ENCODE measurements at places on chromosomes 16 and 17.

GRCh38 chr17:282000-282911, 70.4 kb downstream of the RPH3AL start:
- no peak for DNase-seq

- no peak for DNase-seq
These were observed 11.3 kb upstream of the ABCA10 start for GRCh38 chr17:69239611-69240600.

GRCh38 chr16:8594149-8594666, 3.9 kb upstream of the TMEM114 start:
- DNase-seq: no peak

- DNase-seq: peak; percentile 32
These were observed 631 bp downstream of the EVI2A start for GRCh38 chr17:31320791-31321190.

DNA sequence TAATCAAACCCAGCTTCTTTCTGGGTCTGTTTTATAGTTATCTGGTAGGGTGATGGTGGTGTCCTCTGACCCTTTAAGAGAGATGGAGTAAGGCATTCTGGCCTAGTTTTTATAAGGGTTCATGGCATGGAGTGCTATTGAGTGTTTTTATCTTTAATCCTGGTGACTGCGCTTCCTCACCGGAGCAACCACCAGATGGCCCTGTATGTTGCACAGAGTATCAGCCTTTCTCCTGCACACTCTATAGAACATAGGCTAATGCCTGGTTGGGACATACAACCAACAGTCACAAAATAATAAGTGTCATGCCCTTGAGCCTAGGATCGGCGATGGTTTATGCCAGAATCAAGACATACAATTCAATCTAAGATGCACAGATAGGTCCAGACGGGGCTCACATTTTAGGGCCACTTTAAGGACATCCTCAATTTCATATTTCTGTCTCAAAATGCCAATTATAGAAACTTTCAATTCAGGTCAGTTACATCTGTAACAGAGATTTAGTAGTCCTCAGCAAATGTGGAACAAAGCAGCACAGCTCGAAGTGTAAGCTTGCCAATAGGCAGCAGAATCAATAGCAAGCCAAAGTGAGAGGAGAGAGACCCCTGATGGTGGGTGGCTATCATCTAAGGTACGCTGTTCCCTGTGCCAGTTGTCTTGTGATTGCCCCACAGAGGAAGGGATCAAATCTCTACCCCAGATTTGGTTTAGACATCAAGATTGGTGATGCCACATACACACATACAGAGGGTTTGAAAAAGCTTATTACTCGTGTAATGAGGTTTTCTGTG, 37.2 kb upstream of the HOXB9 start:
- DNase-seq: no peak

DNA sequence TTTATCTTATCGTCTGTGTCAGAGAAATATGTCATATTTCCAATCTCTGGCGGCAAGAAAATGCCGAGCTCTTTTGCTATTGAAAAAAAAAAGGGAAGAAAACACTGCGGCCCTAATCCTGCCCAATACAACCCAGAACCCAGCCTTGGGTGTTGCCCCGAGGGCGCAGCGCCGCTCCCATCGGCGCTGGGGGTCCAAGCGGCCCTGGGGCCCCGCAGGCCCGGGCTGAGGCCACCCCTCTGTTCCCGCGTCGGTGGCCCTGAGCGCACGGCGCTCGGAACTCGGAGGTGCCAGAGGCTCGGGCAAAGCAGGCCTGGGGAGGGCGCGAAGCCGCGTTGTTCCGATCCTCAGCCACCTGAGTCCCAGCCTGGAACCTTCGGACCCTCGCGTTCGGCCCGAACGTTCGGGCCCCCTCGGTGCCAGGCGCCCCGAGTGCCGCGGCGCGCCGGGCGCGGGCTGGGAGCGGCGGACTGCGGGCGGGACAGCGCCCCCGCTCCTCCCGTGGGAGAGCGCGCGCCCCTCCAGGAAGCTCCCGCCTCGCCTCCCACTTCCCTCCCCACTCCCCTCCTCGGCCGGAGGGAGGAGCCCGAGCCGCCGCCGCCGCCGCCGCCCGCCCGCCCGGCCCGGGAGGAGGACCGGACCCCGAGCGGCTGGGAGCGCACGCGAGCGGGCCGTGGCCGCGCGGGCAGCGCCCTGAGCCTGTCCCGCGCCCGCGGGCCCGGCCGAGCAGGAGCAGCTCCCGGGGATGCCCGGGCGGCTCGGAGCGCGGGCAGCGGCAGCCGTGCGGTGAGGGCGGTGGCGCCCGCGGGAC, at the start of gene CPNE2:
Gene CPNE2, plus strand, starts transcription at position 609 of the 811 bp plus-strand sequence. CDS start 18,160 bp downstream, outside the sequence.
- peak; percentile 61 for DNase-seq

- no peak for DNase-seq
These were observed 52.5 kb upstream of the ENPP7 start for GRCh38 chr17:79678091-79678735.

DNA sequence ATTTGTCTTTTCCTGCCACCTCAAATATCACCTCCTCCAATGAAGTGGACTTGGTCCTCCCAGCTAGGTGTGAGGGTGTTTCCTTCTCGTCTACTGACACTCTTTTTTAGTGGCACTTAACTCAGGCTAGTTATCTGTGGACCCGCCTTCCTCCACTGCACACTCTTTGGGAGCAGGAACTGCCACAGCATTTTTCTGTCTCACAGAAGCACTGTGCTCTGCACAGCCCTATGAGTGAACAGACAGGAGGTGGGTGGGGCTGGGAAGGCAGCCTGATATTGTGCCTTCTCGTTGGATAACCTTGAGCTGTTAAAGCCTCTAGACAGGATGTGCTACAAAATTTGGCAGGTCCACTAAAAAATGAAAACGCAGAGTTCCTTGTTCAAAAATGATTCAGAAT, 31.9 kb upstream of the HOXB13 start:
- no peak for DNase-seq

- DNase-seq: no peak
These were observed 670.1 kb upstream of the CA10 start for GRCh38 chr17:52828621-52829020.

- DNase-seq: no peak
These were observed 374.5 kb upstream of the MON1B start for GRCh38 chr16:76816475-76816874.

GRCh38 chr17:41824086-41824485, 11.3 kb downstream of the FKBP10 start:
- no peak for DNase-seq

GRCh38 chr16:72285324-72285723, 113.4 kb upstream of the PMFBP1 start:
- no peak for DNase-seq

DNA sequence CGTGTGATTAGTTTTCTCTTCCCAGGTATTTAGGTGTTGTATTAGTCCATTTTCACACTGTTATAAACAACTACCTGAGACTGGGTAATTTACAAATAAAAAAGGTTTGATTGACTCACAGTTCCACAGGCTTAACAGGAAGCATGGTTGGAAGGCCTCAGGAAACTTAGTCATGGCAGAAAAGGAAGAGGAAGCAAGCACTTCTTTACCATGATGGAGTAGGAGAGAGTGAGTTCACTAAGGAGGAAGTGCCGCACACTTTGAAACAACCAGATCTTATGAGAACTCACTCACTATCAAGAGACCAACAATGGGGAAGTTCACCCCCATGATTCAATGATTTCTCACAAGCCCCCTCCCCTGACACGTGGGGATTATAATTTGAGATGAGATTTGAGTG, 1343.7 kb upstream of the GOT2 start:
- no peak for DNase-seq

GRCh38 chr17:56815711-56816110, 18.0 kb downstream of the C17orf67 start:
- DNase-seq: no peak

- DNase-seq: peak; percentile 87
These were observed 55.1 kb downstream of the SOX9 start for GRCh38 chr17:72175787-72176515.

DNA sequence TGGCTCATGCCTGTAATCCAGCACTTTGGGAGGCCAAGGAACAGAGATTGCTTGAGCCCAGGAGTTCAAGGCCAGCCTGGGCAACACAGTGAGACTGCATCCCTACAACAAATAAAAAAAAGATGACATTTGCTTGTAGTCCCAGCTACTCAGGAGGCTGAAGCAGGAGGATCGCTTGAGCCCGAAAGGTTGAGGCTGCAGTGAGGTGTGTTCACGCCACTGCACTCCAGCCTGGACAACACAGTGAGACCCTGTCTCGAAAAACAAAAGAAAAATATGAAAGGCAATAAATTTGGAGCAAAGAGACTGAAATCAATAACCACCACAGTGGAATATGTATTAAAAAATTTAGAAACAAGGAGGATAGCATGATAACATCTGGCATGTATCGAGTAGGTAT, 143.8 kb upstream of the RBL2 start:
- no peak for DNase-seq

DNA sequence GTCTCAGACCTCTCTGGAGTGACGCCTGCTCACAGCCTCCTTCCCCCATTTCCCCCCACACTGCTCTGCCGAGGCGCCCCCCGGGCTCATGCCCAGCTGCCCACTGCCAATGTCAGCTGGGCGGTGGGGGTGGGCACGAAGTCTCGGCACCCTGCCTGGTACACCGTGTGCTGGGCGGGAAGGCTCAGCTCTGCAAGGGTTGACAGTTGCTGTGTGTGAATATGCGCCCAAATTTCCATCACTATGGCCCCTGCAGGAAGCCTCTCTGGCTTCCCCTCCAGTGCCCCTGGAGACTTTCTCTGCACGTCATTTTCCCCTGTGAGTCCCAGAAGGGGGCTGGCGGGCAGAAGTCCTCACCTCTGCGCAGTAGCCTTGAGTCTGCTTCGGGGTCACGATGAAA, 11.6 kb upstream of the CAMKK1 start:
- no peak for DNase-seq

GRCh38 chr17:39701012-39701783, 1.3 kb downstream of the ERBB2 start:
- DNase-seq: no peak

- DNase-seq: no peak
These were observed 205.7 kb upstream of the CPHXL start for GRCh38 chr16:75931970-75932369.

DNA sequence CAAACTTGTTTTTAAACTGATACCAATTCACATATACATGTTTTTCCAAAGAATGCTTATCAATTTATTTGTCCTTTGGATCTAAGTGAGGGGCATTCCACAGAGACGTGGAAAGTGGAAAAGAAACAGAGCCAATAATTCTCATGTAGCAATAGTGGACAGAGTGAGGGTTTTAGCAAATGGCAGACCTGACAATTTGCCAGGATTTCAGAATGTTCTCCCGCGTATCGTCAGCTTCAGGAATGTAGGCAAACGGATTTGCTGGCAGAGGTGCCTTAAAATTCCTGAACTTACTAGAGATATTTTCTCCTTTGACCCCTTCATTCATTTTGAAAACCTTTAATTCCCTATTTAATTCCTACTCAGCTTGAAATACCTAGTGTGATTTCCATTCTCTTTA, 193.4 kb upstream of the CPHXL start:
- DNase-seq: peak; percentile 41

DNA sequence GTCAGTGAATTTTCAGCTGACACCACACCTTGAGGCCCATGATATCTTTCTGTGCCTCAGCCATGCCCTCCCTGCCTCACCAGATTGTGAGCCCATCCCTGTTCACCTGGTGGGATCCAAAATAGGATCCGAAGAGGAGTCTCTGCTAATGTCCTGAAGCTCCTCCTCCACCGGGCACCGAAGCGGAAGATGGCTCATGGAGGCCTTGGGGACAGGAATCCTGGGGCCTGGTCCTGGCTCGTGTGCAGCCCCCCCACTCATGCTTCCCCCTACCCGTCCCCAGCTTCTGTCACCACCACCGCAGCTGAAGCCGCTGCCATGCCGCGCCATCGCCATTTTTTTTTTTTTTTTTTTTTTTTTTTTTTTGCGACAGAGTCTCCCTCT, 1683.4 kb downstream of the TP53TG3F start:
- DNase-seq: no peak

DNA sequence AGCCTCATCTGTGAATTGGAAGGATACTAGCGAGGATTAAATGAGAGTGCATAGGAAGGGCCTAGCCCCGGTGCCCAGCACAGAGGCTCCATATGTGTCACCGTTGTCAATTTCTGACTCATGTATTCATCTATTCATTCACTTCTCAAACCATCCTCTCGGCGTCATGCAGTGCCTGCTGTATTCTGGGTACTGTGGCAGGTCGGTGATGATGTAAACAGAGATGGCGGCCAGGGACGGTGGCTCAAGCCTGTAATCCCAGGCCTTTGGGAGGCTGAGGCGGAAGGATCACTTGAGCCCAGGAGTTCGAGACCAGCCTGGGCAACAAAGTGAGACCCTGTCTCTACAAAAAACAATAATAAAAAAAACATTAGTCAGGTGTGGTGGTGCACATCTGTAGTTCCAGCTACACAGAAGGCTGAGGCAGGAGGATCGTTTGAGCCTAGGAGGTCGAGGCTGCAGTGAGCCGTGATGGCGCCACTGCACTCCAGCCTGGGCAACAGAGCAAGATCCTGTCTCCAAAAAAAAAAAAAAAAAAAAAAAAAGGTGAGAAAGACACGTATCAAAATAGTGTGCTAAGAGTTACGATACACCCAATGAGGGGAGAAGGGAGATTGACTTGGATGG, 4.3 kb upstream of the PPP1R1B start:
- no peak for DNase-seq

DNA sequence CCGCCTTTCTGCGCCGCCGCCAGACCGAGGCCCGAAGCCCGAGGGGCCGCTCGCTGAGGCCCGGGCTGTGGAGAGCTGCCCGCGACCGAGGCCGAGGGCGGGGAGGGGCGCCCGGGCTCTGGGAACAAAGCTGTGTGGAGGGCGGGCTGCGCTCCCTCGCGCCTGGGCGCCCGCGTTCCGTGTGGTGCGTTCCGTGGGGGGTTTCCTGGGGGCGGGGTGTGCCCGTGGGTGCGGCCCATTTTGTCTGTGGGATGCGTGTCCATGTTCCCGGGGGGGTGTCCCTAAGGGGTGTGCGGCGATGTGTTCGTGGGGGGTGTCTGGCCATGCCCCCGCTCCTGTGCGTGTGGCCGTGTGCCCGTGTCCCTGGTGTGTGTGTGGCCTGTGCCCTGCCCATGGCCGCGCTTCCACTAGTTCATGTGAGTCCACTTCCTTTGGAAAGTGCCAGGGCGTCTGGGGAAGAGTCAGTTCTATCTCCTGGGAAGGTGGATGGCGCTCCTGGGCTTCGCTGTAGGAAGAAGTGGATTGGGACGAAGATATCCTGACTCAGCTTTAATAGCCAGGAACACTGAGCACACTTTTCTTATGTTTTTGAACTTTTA, 520 bp downstream of the JPT2 start:
- DNase-seq: peak; percentile 40

- DNase-seq: peak; percentile 67
These were observed 393 bp upstream of the PSMB10 start for GRCh38 chr16:67936880-67937605.

GRCh38 chr17:27333410-27333980, 39.6 kb downstream of the WSB1 start:
- no peak for DNase-seq

GRCh38 chr16:1708083-1708767, 2.2 kb downstream of the MAPK8IP3 start:
- no peak for DNase-seq
